ENCODE measurements at places on chromosomes 7 and 10. TPM values are rescaled to one million over a fixed set of nuclear protein-coding genes. Genes with fewer than 3 reads are reported as not detected.

DNA sequence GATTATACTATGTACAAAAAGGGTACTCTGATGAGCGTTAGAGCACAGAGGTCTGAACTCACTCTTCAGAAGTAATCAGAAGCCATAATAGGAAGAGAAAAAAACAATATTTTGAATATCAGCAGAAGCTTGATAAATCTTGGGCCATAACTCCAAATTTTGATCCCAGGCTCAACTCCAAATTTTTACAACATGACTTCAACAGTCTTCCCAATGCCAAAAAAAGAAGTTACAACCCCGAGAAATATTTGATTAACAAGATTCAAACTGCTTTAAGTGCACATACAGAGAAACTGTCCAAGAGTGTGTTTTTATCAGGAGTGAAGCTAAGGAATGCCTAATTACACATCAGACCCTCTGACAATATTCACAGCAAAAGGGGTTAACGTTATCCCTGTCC lies 7.5 kb downstream of the MPP7 start:
- no peak for DNase-seq

GRCh38 chr10:6665847-6666246 lies 85.8 kb upstream of the PRKCQ start:
- DNase-seq = peak; percentile 70

DNA sequence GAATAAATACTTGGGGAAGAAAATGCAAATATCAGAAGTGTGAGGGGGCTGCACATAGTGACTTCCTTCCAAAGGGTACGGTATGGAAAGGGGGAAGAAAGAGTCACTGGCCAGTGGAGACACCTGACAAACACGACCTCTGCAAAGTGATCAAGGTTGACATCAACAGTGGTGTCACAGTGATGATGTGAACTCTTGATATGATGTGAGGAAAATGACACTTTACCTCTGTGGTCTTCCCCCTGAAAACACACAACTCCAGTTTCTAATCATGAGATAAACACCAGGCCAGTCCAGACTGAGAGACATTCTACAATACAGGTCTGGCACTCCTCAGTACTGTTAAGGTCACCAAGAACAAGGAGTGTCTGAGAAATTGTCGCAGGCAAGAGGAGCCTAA lies 169.7 kb downstream of the BUB3 start:
- DNase-seq = peak; percentile 6

- no peak for DNase-seq
Observed at GRCh38 chr7:22016507-22016906, 70.8 kb upstream of the CDCA7L start.

- DNase-seq = no peak
Observed at GRCh38 chr7:157816086-157816485, 479.3 kb downstream of the DNAJB6 start.

- no peak for DNase-seq
Observed at GRCh38 chr7:111529507-111530355, 32.6 kb downstream of the IMMP2L start.

DNA sequence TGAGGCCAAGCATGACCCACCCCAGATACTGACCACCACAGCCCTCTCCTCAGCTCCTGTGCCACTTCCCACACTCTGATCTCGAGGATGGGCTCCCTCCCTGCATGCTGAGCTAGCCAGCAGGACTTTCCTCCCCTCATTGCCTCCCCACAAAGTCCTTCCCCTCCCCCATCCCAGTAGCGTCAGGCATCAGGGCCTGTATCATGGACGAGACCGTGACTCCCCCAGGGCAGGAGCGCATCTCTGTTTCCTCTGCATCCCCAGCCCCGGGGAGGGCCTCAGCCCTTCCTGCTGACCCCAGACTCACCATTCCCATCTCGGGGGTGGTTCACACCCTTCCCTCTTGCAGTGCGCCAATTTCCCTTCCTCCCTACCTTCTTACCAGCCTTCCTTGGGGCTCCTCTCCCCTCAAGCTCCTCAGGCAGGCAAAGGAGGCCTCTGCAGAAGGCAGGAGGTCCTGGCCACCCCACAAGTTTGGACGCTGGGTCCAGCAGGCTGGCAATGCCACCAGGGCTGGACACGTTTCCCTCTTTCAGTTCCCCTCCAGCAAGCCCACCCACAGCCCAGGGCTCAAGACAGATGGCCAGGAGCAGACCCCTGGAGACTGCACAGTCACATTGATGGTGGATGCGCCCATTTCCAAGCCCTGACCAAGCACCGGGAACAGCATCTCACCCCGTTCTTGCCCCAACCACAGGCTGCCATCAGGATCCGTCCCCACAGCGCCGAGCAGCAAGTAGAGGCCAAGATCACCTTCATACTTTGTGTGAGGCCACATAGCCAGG lies 36.5 kb downstream of the GRID1 start:
- DNase-seq = no peak

GRCh38 chr7:94633014-94633341 lies 23.0 kb downstream of the SGCE start:
- no peak for DNase-seq

GRCh38 chr10:69855346-69856111 lies 53.8 kb downstream of the COL13A1 start:
- no peak for DNase-seq

- DNase-seq = peak; percentile 44
Observed at GRCh38 chr10:112332509-112333228, 41.2 kb upstream of the ACSL5 start.

- no peak for DNase-seq
Observed at GRCh38 chr7:124692425-124692824, 73.2 kb downstream of the GPR37 start.

DNA sequence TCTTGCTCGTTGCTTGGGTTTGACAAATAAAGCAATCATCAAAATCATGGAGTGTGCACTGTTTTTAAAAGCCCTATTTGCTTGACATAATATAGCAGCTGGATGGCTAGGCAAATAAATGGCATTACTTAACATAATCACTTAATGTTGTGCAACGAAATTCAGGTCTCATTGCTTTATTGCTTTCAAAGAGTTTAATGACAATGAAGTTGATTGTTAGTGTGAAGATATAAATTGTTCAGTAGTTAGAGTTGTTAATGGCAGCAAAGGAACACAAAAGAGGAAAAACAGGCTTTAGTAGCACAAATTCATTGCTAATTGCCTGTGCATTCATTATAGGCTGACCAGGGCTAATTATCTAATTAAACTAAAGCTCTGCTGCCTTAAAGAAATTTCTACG lies 7.6 kb upstream of the ADO start:
- no peak for DNase-seq

DNA sequence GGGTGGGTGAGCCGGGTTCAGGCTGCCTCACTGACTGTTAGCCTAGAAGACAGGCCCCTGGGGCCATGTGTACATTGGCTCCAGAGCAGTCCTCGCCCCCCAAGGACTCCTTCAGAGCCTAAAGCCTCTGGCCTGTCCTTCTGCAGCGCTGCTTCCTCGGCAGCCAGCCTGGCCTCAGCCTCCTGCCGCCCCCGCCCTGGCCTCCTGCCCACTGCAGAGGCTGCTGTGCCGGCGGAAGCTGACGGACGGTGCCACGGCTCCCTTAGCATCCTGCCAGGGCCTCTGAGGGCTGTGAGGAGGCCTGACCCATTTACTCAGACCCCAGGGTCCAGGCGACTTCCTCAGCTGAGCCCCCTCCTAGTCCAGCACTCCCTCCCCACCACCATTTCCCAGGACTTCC lies 4.9 kb downstream of the SRRM3 start:
- no peak for DNase-seq

DNA sequence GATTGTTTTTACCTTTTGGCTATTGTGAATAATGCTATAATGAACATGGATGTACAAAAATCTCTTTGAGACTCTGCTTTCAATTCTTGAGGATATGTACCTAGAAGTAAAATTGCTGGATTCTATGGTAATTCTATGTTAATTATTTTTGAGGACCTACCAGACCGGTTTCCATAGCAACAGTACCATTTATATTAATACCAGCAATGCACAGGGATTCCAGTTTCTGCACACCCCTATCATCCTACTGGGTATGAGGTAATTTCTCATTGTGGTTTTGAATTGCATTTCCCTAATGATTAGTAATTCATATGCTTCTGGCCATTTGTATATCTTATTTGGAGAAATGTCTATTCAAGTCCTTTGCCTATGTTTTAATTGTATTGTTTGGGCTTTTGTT lies 9.9 kb upstream of the PPP1R9A start:
- no peak for DNase-seq

DNA sequence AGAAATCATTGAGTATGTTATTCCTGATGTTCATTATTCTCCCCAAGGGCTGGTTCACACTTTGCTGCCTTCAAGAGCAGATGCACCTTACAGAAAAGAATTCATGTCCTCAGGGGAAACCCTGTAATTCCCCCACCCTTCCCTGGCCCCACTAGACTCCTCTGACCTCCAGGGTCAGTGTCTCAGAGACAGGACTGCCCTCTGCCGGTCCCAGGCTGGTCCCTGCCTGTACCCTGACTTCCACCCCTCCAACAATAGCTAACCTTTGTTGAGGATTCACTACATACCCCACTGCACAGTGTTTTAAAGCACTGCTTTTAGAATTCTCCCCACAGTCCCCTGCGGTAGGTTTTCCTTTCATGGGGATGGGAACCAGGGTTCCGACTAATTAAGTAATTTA lies 4.4 kb upstream of the SEPHS1 start:
- DNase-seq = peak; percentile 34

- no peak for DNase-seq
Observed at GRCh38 chr10:88149906-88150305, 286.5 kb downstream of the PTEN start.

- no peak for DNase-seq
Observed at GRCh38 chr10:95814011-95814727, 58.2 kb downstream of the ENTPD1 start.

DNA sequence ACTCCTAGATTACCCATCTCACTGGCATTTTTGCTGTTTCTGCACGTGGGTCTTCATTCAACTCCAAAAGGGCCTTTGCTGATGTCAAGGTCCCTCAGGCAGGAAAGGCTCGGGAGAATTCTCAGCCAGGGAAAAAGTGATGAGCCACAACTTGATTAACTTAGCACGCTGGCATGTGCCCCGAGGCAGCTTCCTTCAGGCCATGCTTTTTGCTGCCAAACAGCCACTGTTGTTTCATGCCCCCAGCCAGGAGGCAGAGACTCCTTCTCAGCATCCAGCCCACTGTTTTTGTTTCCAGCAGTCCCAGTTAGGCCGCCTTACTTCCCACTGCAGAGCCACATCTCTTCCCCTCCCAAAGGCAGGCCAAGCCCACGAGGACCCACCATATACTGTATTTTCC lies 266.5 kb upstream of the YAE1 start:
- no peak for DNase-seq

DNA sequence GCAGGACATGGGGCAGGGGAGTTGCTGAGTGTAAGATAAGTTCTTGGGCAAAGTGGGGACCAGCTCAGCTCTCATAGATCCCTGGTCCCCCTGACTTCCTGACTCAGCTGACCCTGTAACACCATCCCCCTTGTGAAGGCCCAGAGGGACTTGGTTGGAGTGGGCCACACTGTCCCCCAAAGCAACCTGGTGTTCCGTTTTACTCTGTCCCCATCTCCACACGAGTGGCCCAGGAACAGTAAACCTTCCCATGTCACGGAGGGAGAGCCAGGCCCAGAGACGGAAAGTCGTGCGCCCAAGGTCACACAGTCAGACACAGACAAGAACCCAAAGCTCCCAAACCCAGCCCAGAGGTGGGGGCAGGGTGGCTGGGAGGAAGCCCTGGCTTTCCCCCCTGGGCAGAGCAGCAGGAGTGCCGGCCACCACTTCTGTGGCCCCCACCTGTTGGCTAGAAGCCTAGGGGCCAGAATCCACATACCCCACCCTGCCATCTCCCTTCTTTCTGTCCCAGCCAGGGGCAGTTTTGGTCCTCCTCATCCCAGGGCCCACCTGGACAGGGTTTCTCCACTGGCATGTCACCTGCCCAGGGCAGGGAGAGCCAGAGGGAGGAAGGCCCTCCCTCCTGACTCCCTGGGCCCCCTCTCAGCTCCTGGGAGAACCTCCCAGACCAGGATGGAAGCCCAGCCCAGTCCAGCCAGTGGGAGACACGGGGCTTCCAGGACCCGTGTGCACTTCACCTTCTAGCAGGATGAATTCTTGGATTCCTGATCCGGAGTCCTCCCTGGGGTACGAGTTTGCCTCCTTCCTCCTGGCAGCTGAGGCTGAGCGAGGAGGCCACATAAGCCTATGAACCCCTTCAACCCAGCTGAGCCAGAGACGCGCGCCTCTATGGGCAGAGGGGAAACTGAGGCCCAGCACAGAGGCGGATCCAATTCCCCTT lies 20.6 kb upstream of the VPS37D start:
- DNase-seq = no peak

DNA sequence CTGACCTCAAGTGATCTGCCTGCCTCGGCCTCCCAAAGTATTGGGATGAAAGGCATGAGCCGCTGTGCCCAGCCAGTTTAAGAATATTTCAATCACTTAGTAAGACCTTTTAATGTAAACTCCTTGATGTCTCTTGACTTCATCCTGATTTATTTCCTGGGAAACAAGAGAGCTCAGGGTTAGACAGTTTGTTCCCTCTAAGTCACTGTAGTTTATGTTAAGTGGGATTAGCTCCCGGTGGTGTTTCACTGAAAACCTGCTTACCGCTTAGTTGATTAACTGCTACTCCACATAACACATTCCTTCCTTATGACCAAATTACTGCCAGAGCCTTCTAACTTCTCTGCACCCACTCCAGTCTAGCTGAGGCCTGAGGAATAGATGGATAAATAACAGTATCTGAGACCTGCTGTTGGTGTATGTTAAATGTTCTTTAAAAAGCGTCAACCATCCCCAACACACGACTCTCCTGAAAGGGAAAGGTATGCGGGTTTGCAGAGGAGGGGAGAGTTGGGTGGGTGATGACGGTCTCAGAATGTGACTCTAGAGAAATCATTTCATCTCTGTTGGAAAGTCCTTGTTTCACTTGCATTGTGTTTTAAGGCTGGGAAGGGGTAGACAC lies 48.7 kb downstream of the CREB3L2 start:
- DNase-seq = no peak

Gene FAM131B
- 2.9 TPM for total RNA-seq

Gene GBX1
- total RNA-seq = not detected

Gene PPP1R17
- not detected for total RNA-seq

Gene ATRNL1
- total RNA-seq = not detected

Gene LDB3
- 0.09 TPM for total RNA-seq

Gene EBLN1
- total RNA-seq = not detected

Gene SLC29A4
- 2.9 TPM for total RNA-seq

Gene NUTM2E
- 0.23 TPM for total RNA-seq

Gene ADRB1
- 0.27 TPM for total RNA-seq

Gene SPDYE11
- not detected for total RNA-seq

Gene OR6B1
- not detected for total RNA-seq

All from activated CD8-positive, alpha-beta T cell treated with anti-CD3 and anti-CD28 coated beads for 36 hours (primary cell).